CD4-positive, alpha-beta T cell treated with Interleukin-2 at 100 ng/mL for 4 hours (primary cell): ENCODE measurements at places on chromosomes 11 and 22.

- no peak for DNase-seq
These were observed 17.1 kb upstream of the SCN3B start for GRCh38 chr11:123671534-123671933.

DNA sequence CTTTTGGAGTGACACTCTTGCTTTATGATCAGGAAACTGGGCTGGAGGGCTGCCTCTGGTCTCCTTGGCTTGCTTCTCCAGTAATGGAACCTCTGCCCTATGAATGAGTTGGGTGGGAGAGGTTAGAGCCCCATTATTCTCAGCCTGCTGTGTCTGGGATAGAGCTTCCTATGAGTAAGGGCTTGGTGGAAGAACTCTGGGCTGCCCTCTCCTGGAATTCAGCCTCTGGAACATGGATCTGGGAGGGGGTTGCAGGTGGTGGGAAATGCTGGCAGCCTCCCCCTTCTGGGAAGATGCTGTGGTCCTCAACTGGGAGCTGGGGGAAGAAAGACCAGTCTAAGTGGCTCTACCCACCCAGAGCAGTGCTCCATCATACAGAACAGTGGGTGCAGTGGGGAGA, 81.8 kb upstream of the SYN3 start:
- DNase-seq: no peak

- no peak for DNase-seq
These were observed 74.5 kb upstream of the LMO1 start for GRCh38 chr11:8338138-8338537.

GRCh38 chr11:132972565-132972964, 559.7 kb downstream of the OPCML start:
- DNase-seq: no peak

- DNase-seq: no peak
These were observed 10.1 kb upstream of the MPZL2 start for GRCh38 chr11:118274186-118274585.

- no peak for DNase-seq
These were observed 14.4 kb downstream of the CDKN1C start for GRCh38 chr11:2870969-2871680.

DNA sequence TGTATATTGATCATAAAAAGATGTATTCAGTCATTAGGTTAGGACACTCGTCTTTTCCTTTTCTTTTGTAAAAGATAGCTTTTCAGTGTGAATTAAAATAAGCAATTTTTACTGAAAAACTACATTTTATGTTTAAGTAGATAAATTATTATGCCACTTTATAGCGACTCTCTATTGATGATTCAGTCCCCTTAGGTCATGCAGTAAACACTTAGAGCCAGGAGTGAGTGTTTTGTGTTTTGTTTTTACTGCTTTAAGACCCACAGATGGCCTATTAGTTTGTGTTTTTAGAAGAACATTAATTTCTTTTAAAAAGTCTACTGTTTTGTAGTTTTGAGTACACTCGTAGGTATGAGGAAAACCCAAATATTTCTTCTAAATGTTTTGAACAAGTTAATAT, 86.6 kb downstream of the YAP1 start:
- DNase-seq: no peak

- no peak for DNase-seq
These were observed 28.9 kb upstream of the YAP1 start for GRCh38 chr11:102081313-102081712.

DNA sequence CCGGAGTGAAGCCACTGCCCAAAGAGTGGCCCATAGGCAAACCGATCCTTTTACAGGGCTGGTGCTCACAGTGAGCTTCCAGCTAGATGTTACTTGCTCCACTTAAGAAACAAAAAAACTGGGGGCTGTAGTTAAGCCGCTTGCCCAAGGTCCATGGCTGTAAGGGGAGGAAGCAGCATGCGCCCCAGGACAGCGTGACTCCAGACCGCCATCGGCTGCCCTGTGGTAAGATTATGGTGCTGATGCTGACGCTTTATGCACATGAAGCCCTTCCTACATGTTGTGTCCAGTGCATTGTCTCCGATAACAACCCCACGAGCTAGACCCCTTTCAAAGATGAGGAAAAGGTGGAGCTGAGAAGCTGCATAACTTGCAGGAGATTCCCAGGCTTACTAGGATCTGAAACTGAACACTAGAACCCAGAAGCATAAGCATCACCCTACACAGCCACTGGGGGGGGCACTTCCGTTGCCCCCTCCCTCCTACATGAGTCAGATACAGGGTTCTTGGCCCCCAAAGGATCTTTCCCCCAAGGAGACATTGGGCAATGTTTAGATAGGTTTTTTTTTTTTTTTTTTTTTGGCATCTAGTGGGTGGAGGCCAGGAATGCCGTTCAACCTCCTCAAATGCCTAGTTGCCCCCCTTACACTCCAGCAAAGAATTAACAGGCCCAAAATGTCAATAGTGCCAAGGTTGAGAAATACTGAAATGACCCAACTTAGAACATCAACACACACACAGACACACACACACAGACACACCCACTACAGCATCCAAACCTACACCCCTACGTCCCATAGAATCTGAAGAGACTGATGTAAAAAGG, 53.9 kb downstream of the MN1 start:
- no peak for DNase-seq

DNA sequence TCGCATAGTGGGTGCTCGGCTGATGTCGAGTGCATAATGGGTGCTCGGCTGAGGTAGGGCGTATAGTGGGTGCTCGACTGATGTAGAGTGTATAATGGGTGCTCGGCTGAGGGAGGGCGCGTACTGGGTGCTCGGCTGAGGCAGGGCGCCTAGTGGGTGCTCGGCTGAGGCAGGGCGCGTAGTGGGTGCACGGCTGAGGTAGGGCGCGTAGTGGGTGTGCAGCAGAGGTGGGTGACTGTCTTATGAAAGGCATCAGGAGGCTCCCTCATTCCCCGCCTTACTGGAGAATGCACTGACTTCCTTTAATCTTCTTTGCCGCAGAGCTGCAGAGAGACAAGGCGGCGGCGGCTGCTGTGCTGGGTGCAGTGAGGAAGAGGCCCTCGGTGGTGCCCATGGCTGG, 33.8 kb downstream of the ARHGAP8 start:
- no peak for DNase-seq

- no peak for DNase-seq
These were observed 67.8 kb downstream of the FAM168A start for GRCh38 chr11:73530109-73530508.

- no peak for DNase-seq
These were observed 393.7 kb downstream of the NTM start for GRCh38 chr11:131764126-131764525.

DNA sequence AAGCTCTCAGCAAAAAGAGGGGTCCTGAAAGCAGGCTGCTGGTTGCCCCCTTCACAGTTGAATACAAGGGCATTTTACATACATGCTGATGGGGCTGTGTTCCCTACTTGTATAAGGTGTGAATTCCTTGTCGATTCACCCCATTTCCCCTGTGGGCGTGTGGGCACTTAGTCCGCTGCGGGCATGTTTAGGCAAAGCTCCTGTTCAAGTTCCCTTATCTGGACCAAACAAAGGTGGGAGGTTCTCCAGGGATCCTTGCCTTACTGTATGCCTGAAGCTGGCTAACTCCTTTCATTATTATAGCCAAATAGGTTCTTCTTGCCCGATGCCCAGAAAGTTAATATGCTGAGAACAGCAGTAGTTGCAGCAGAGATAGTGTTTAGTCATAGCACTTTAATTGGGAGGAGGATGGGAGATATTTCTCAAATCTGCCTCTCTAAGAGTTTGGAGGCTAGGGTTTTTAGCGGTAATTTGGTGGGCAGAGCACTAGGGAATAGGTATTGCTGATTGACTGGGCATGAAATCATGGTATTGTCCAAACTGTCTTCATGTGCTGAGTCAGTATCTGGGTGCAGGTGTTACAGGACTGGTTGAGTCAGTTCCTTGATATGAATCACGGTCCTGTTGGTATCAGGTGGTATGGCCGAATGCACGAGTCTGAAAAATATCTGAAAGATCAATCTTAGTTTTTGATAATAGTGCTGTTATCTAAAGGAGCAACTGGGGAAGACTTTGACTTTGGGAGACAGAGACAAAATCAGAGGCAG, 32.7 kb downstream of the METTL15 start:
- no peak for DNase-seq

- no peak for DNase-seq
These were observed 8.4 kb downstream of the MAPK8IP2 start for GRCh38 chr22:50608996-50609395.

DNA sequence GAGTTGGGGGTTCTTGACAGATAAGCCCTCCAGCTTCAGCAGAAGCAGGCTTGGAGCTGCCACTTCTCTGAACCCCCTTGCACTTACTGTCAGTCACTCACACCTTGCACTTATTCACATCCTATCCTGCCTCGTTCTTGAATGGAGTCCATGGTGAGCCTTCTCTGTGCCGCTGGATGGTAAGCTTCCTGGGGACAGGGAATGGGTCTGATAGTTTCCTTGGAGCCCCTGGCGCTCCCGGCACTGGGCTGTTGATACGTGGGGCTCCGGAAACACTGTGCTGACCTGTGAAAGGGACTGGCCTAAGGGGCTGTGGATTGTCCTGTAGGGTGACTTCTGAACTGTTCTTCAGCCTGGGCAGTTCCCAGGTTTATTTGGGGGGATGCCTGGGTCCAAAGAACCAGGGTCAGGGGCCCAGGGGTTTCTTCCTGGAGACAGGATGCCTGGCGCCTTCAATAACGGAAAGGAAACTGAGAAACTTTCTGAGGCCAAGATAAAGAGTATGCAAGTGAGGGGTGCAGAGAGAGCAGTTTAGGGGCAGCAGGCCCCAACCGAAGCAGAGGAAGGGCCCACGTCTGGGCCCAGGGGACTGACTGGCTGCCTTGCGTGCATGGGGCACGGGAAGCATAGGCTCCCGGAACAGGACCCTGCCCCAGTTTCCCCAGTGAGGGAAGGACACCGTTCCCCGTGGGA, 709 bp upstream of the ST3GAL4 start:
- DNase-seq: no peak

DNA sequence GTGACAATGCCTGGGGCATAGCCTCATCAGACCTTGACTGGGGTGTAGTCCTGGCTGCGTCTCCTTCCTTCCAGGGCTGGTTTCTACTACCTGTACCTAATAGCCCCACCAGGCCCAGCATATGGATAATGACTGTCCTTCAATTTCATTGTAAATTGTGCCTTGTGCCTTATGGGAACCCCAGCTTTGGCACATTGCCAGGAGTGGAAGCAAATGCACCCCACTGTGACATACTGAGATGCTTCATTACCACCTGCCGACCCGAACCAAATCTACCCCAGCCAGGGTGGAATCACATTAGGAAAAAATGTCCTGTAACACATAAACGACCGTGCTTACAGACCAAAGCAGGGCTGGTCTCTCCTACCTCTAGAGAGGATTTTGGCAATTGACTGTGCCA, 7.3 kb downstream of the TOP3B start:
- DNase-seq: no peak

GRCh38 chr22:25410849-25411248, 153.6 kb upstream of the GRK3 start:
- DNase-seq: no peak

GRCh38 chr22:20825624-20826023, 33.0 kb downstream of the PI4KA start:
- no peak for DNase-seq

DNA sequence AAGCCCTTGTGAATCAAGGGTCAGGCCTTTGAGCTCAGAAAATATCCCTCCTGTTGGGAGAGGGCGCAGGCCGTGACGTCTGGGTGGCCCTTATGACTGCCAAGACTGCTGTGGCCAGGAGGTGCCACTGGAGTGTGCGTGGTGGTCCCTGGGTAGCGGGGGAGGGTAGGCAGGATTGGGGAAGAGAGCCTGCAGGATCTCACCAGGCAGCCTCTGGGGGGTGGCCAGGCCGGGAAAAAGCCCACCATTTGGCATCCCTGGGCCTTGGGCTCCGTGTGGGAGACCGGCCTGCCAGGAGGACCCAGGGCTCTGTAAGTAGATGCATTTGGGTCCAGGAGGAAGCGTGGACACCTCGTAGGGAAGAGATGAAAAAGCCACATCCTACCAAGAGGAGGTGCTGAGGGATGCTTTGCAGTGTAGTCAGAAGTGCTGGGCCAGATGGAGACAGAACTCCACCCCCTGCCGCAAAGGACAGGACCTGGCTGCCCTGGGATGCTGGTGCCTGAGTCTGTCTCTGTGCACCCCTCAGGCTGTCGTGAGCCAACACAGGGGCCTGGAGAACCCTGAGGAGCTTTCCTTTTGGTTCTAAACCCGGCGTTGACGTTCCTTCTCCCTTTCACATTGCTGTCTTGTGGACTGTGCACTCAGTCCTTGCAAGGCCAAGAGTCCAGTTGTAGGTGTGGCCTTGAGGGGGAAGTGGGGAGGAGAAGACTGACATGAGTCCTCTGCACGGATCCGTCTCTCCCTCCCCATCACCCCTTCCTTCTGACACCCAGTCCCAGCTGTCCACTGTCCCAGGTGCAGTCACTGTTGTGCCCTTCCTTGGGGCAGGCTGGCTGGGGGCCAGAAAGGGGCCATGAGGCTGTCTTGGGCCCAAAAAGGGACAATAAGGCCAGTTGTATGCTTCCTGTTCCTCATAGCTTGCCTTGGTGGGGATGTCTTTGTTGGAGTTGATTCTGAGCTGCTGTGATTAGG, 12.7 kb upstream of the MIEF1 start:
- DNase-seq: no peak

- DNase-seq: no peak
These were observed 66.3 kb upstream of the NAV2 start for GRCh38 chr11:19646308-19646707.

GRCh38 chr11:120030411-120030810, 107.5 kb downstream of the TRIM29 start:
- no peak for DNase-seq

DNA sequence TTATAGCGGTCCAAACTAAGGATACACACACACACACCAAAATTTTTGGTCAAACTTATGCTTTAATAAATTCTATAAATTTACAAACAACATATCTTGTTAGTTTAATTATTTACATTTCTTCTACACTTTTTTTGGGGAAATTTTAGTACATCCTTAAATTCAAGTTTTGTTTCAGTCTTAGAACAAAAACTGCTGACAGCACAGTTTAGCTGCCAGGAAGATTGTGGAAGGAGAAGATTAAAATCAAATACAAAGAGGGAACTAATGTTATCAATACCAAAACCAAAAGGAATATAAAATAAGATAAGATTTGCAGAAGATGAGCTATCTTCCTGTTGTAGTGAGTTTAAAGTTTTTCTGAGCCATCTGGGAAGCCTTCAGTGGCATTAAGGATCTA, 368.8 kb downstream of the AASDHPPT start:
- no peak for DNase-seq
